ENCODE measurements at places on chromosomes 7 and 10. TPM values are rescaled to one million over a fixed set of nuclear protein-coding genes. Genes with fewer than 3 reads are reported as not detected.

DNA sequence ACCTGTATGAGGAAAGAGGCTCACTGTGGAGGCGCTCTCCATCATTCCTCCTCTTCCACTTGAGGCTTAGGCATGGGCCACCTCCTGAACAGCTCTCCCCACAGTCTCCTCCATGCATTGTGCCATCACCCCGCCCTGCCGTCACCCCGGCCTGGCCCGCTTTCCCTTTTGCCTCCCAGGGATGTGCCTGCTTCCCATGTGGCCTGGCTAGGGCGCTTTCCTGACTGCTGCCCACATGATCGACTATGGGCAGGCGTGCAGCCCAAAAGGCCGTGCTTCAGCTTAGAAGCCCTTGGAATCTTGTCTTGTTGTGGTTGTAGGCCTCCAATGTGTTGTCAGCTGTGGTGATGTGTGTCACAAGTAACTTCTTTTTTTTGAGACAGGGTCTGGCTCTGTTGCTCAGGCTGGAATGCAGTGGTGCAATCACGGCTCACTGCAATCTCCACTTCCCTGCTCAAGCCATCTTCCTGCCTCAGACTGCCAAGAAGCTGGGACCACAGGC, 1.8 kb upstream of the ACTR3C start:
- no peaks in the 10 kb centered on the region for H3K27me3 ChIP-seq
- H3K4me1 ChIP-seq, result peaks cover 26% of the 10 kb centered on the region
- no peak overlapping the region for H3K27ac ChIP-seq
- H3K36me3 ChIP-seq, result no peaks in the 10 kb centered on the region

- peaks cover 7% of the 10 kb centered on the region for H3K4me1 ChIP-seq
- H3K27me3 ChIP-seq, result peaks cover 3% of the 10 kb centered on the region
- no peaks in the 10 kb centered on the region for H3K36me3 ChIP-seq
These were observed 15.9 kb downstream of the PTPRE start for GRCh38 chr10:127922675-127923366.

GRCh38 chr10:33087152-33087551, 129.1 kb upstream of the ITGB1 start:
- H3K36me3 ChIP-seq, result no peaks in the 10 kb centered on the region
- H3K27me3 ChIP-seq, result no peaks in the 10 kb centered on the region
- peaks cover 10% of the 10 kb centered on the region for H3K4me1 ChIP-seq
- DNase-seq, result no peak
- no peak overlapping the region for H3K27ac ChIP-seq
- no peak overlapping the region for H3K4me3 ChIP-seq

DNA sequence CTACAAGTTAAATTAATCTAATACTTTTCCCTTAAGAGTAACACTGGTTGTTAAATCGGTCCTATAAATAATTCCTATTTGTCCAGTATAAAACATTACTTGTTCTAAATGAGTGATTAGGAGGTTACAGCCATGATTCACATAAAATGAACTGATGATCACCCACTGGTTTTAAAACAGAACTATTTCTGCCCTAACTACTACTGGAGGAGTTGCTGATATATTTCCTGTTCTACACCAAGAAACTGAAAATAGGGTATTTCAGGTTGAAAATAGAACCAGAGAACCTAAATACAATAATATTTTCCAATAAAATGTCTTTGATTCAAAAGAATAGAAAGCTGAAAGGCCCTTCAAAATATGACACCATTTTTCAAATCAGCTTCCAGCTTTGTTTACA, 30.9 kb downstream of the DNAJC1 start:
- no peaks in the 10 kb centered on the region for H3K27me3 ChIP-seq
- no peak overlapping the region for H3K27ac ChIP-seq
- no peak for DNase-seq
- no peaks in the 10 kb centered on the region for H3K36me3 ChIP-seq
- peaks cover 3% of the 10 kb centered on the region for H3K4me1 ChIP-seq

GRCh38 chr10:132142396-132143161, 44.2 kb upstream of the DPYSL4 start:
- no peaks in the 10 kb centered on the region for H3K4me1 ChIP-seq
- no peak overlapping the region for H3K27ac ChIP-seq
- DNase-seq, result peak; percentile 47
- no peaks in the 10 kb centered on the region for H3K27me3 ChIP-seq
- H3K36me3 ChIP-seq, result no peaks in the 10 kb centered on the region

DNA sequence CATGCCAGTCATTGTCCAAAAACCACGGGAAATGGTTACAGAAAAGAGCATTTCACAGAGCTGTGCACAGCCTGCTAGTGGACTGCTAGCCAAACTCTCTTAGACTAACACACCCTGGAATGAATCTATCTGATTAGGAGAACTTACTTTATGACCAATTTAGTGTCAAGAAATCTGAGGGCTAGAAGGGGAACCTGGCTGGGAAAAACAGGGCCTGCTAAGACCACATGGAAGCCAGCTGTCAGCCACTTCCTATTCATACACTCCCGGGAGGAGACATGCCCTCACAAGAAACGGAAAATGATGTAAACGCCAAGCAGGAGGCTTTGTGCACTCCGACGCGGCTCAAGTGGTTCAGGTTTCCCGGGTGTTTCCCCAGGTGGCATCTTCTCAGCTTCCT, 54.8 kb downstream of the MPP7 start:
- DNase-seq, result no peak
- no peaks in the 10 kb centered on the region for H3K4me1 ChIP-seq
- H3K36me3 ChIP-seq, result no peaks in the 10 kb centered on the region
- H3K27me3 ChIP-seq, result no peaks in the 10 kb centered on the region

DNA sequence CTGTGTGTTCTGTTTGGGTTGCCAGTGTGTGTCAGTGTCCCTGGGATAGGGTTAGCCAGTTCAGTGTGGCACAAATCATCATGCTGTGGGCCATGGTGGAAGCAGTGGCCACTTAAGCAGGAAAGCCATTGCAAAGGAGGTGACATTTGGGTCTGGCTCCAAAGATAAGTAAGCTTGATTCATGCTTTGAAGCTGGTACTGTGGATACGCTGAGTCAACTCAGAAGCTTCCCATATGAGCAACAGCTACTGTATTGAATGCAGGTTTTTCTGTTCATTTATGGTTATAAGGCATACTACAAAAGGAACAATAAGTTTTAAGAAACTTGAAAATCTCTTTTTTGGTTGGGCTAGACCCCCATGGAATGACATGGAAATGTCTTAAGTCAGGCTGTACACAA, 143.1 kb downstream of the BMPER start:
- no peak overlapping the region for H3K27ac ChIP-seq
- no peak overlapping the region for H3K4me3 ChIP-seq
- no peaks in the 10 kb centered on the region for H3K36me3 ChIP-seq
- H3K4me1 ChIP-seq, result no peaks in the 10 kb centered on the region

The SEMA4G gene
- 0.75 TPM for polyA plus RNA-seq

DNA sequence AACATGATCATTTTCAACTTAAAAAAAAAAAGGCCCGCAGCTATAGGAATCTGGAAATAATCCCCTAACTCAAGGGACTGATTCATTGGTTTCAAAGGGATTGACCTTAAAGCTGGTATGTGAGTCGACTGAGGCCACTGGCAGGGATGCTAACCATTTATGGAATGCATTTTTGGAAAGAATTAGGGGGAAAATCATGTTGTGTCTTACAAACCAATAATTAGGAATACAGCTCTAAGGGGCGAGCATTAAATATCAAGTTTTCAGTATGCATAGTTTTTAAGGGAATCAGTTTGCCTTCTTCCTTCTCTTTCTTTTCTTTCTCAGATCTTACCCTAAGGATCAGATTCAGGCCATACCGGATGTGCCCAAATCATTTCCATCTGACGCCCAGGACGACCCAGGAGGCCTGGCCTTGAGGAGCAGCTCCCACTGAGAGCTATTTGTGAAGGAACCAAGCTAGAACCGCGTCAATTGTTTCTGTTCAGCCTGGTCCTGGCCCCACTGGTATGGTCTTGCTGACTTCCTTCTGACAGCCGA, 48.7 kb downstream of the BPGM start:
- no peak overlapping the region for H3K4me3 ChIP-seq
- H3K27me3 ChIP-seq, result no peaks in the 10 kb centered on the region
- H3K36me3 ChIP-seq, result no peaks in the 10 kb centered on the region
- no peak for DNase-seq
- H3K27ac ChIP-seq, result no peak overlapping the region

DNA sequence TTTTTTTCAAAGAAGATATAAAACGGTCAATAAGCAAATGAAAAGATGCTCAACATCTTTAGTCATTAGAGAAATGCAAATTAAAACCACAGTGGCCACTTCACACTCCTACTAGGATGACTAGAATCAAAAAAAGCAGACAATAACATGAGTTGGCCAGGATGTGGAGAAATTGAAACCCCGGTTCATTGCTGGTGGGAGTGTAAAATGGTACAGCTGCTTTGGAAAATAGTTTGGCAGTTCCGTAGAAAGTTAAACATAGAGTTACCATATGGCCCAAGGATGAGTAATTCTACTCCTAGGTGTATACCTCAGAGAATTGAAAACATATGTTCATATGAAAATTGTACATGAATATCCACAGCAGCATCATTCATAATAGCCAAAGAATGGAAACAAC, 573.3 kb downstream of the GALNT17 start:
- DNase-seq, result no peak
- no peak overlapping the region for H3K27ac ChIP-seq
- H3K4me1 ChIP-seq, result no peaks in the 10 kb centered on the region

GRCh38 chr7:25578991-25579777, 350.9 kb upstream of the NPVF start:
- H3K4me1 ChIP-seq, result no peaks in the 10 kb centered on the region
- H3K27ac ChIP-seq, result no peak overlapping the region

The SFTPD gene
- 0.55 TPM for polyA plus RNA-seq

- no peaks in the 10 kb centered on the region for H3K4me1 ChIP-seq
- no peak overlapping the region for H3K27ac ChIP-seq
These were observed 55.7 kb downstream of the CUBN start for GRCh38 chr10:17073725-17074540.

DNA sequence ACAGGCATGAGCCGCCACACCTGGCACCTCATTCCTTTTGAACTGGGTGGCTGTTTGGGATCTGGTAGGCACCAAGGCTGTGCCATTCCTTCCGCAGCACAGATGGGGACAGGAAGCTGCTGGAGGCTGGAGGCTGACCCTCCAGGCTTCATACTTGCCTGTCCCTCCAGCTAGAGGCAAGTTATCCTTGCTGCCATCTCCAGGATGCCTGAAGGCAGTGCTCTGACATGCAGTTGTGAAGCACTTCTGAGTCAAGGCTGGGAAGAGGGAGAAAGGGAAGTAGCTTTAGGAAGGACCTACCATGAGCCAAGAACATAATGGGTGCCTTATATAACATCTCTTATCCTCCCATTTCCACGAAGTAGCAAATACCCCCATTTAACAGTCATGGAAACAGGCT, 9.5 kb downstream of the MARVELD1 start:
- no peaks in the 10 kb centered on the region for H3K27me3 ChIP-seq
- H3K27ac ChIP-seq, result no peak overlapping the region
- no peak overlapping the region for H3K4me3 ChIP-seq
- no peaks in the 10 kb centered on the region for H3K4me1 ChIP-seq
- DNase-seq, result no peak

The STK32C gene
- 6.1 TPM for polyA plus RNA-seq

DNA sequence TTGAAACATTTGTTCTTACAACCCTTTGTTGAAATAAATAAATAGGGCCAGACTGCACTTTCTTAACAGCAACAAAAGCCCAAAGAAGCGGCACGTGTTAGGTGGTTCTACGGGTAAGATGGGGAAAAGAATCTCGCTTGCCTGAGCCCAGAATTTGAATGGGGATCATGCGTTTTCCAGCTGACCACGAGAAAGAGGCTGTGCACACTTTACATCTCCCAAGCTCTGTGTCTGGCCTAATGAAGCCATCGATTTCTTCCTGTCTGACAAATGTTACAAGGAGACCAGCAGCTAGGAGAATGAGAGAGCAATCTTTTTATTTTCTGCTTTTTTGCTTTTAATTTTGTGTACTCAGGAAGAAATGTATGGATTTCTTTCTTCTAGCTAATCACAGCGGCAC, 52.2 kb downstream of the FRMD4A start:
- no peaks in the 10 kb centered on the region for H3K4me1 ChIP-seq
- no peaks in the 10 kb centered on the region for H3K36me3 ChIP-seq
- H3K27ac ChIP-seq, result no peak overlapping the region
- no peak overlapping the region for H3K4me3 ChIP-seq
- peaks cover 3% of the 10 kb centered on the region for H3K27me3 ChIP-seq

The CCDC7 gene
- polyA plus RNA-seq, result 3.4 TPM

The ARHGEF35 gene
- 0.34 TPM for polyA plus RNA-seq

- H3K27me3 ChIP-seq, result no peaks in the 10 kb centered on the region
- no peak overlapping the region for H3K27ac ChIP-seq
- no peaks in the 10 kb centered on the region for H3K4me1 ChIP-seq
- no peak for DNase-seq
- no peaks in the 10 kb centered on the region for H3K36me3 ChIP-seq
- no peak overlapping the region for H3K4me3 ChIP-seq
These were observed 247.3 kb upstream of the LRRTM3 start for GRCh38 chr10:66678521-66678920.

GRCh38 chr7:74475243-74475986, 21.7 kb downstream of the GTF2IRD1 start:
- H3K4me1 ChIP-seq, result peaks cover 19% of the 10 kb centered on the region
- no peaks in the 10 kb centered on the region for H3K36me3 ChIP-seq
- no peak overlapping the region for H3K4me3 ChIP-seq
- peaks cover 3% of the 10 kb centered on the region for H3K27me3 ChIP-seq
- no peak overlapping the region for H3K27ac ChIP-seq

The UPK3B gene
- polyA plus RNA-seq, result 1.2 TPM

DNA sequence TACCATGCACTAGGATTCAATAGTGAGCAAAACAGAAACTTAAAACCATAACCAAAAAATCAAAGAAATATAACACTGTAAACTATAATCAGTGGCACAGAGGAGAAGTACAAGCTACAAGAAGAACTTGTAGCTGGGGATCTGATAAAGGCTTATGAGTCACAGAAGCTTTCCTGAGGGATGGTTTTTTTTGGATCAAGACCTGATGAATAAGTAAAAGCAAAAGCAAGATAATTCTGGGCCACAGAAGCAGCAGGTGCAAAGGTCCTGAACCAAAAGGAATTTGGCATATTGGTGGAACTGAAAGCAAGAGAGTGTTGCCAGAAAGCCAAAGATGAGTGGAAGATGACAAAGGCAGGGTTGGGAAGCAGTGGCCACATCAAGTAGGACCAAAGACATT, 37.4 kb upstream of the BET1 start:
- peaks cover 18% of the 10 kb centered on the region for H3K4me1 ChIP-seq
- no peaks in the 10 kb centered on the region for H3K36me3 ChIP-seq
- no peak for DNase-seq
- no peaks in the 10 kb centered on the region for H3K27me3 ChIP-seq

- no peak for DNase-seq
- H3K36me3 ChIP-seq, result peaks cover 2% of the 10 kb centered on the region
- no peak overlapping the region for H3K4me3 ChIP-seq
- no peaks in the 10 kb centered on the region for H3K27me3 ChIP-seq
- no peak overlapping the region for H3K27ac ChIP-seq
These were observed 42.2 kb downstream of the POLL start for GRCh38 chr10:101545898-101546297.

The SLC18A3 gene
- polyA plus RNA-seq, result not detected

The PCDH15 gene
- polyA plus RNA-seq, result not detected

DNA sequence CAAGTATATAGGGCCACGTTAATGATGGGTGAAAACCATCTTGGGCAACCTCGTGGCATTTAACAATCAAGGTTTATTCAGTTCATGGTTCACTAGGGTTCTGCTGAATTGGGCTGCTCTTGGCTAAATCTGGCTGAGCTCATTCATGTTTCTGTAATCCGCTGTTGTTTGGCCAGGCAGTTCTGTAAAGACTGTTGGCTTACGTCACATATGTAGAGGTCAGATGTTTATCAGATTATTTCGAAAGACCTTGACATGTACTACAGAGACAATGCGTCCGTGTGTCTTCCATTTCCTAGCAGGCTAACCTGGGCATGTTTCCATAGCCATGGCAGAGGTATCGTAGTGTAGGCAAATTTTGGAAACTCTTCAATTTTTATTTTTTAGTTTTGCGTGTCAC, 190.0 kb upstream of the ZWINT start:
- no peak overlapping the region for H3K4me3 ChIP-seq
- no peaks in the 10 kb centered on the region for H3K4me1 ChIP-seq
- H3K36me3 ChIP-seq, result no peaks in the 10 kb centered on the region
- no peaks in the 10 kb centered on the region for H3K27me3 ChIP-seq

The COL1A2 gene
- 0.23 TPM for polyA plus RNA-seq
